ENCODE measurements at places on chromosomes 13 and 19.
A peak's percentile ranks its signal among the peaks of the same experiment; 100 is the strongest.

- no peak for DNase-seq
These were observed 548.5 kb upstream of the SLC10A2 start for GRCh38 chr13:103614761-103615160.

DNA sequence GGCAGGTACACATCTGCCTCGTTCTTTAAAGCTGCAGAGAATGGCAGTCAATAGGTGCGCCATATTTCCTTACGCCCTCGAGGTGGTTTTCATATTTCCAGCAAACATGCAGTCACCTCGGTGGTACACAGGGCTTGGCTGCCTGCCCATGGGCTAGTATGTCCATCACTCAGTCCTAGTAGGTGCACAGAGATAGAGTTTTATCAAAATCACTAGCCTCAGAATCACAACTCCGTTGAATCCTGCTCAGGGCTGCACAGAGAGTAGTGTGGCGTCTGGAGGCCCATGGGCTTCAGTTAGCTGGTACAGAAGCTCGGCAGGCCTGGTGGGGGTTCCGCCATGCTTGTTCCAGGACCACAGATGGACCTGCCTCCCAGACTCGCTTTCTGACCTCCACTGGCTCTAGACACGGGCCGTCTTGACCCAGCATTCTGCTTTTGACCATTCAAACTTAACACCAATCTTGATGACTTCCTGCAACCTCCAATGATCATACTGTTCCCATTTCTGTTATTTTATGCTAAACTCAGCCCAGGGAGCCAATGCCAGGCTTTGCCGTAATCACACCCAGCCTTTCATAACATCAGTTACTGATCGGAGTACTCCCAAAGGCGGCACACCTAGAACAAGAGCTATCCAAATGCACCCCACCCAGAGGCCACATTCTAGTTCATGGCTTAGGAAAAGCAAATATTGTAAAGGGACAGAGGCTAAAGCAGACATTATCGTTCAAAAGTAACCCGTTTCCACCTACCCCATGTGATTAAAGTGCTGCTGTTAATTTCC is 120.4 kb downstream of the RAB20 start:
- DNase-seq, result no peak

DNA sequence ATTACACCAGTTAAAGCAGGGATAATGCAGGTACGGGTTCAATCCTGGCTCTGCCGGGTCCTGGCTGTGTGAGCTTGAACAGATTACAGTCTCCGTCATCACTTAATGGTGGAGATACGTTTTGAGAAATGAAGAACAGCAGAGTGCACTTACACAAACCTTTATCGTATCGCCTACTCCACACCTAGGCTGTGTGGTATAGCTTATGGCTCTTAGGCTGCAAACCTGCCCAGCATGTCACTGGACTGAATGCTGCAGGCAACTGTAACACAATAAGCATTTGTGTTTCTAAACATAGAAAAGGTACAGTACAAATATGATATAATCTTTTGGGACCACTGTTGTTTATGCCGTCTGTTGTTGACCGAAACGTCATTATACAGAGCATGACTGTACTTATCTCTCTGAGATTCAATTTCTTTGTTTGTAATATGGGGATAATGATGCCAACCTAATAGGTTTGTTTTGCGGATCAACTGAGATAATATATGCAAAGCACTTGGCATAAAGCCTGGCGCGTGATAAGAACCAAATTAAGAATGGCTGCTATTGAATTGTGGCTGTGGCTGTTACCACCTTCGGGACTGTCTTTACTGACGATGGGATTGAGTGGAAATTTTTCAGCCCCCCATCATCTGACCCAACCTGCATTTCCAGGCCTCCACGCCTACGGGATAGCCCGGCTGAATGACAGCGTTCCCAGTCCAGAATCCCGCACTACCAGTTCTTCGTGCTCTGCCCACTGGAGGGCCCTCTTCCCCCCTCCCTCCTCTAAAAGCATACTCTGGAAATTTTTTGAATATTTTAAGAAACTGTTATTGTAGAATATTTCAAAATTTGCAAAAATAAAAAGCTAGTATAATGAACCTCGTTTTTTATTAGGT is 11.2 kb downstream of the KRTDAP start:
- no peak for DNase-seq

DNA sequence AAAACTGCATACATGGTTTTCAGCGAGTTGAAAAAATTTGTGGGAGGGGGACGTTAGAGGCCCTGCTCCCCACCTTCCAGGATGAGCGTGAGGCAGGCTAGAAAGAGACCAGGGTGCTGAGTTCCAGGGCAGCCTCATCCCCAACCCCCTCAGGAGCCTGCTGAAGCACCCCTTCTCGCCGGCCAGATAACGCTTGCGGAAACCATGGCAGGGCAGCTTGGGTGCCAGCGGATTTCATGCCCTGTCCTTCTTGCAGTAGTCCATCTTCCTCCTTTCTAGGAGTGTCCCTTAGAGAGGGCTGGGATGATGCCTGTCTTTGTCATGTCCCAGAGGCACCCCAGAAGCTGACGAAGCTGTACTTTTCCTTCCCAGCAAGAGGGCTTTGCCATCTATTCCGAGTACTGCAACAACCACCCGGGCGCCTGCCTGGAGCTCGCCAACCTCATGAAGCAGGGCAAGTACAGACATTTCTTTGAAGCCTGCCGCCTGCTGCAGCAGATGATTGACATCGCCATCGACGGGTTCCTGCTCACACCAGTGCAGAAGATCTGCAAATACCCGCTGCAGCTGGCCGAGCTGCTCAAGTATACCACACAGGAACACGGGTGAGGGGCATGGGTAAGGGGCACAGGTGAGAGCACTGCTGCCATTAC is 19.0 kb upstream of the C1QTNF9 start:
- no peak for DNase-seq

DNA sequence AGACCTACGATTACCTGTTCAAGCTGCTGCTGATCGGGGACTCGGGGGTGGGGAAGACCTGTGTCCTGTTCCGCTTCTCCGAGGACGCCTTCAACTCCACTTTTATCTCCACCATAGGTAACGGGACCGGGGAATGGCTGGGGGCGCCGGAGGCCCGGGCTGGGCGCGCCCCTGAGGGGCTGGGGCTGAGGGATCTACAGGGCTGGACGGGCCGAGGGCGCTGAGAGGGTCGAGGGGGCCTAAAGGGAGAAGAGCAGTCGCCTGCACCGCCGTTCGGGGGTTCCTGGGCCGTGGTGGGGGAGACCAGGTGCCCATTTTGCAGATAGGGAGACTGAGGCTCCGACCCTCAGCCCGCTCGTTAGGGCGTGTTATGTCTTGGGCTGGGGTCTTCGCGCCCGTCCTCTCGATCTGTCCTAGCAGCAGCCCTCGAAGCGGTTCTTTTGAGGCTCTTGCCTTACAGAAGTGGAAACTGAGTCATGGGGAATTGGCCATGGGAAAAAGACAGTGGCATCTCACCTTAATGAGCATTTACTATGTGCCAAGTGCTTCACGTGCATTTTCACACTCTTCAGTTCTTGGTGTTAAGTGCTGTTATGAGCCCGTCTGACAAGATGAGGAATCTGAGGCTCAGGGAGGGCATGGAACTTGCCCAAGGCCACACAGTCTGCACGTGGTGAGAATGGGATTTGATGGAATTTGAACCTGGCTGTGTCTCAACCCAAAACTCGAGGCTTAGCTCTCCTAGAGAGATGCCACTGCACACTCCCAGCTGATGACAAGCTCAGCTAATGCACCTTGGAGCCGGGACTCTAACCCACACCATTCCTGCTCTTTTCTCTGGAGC is 442 bp downstream of the RAB8A start:
- DNase-seq, result no peak

DNA sequence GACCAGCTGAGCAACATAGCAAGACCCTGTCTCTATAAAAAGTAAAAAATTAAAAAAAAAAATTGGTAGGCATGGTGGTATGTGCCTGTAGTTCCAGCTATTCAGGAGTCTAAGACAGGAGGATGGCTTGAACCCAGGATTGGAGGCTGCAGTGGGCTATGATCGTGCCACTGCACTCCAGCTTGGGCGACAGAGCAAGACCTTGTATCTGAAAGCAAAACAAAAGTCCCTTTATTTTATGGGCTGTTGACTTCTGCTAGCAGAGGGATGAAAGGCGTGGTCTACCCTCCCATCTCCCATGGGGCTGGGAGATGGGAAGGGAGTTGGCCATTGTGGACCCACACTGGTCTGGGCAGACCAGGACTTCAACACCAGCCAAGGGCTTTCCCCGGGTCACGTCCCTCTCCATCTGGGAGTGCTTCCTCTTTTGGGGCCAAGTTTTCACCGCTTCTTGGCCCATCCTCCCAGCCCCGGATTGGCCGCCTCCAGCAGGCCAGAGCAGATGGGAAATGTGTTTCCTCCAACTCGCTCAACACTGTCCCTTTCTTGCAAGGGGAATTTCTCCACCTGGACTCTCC is 2.2 kb upstream of the TNFSF9 start:
- DNase-seq, result no peak

DNA sequence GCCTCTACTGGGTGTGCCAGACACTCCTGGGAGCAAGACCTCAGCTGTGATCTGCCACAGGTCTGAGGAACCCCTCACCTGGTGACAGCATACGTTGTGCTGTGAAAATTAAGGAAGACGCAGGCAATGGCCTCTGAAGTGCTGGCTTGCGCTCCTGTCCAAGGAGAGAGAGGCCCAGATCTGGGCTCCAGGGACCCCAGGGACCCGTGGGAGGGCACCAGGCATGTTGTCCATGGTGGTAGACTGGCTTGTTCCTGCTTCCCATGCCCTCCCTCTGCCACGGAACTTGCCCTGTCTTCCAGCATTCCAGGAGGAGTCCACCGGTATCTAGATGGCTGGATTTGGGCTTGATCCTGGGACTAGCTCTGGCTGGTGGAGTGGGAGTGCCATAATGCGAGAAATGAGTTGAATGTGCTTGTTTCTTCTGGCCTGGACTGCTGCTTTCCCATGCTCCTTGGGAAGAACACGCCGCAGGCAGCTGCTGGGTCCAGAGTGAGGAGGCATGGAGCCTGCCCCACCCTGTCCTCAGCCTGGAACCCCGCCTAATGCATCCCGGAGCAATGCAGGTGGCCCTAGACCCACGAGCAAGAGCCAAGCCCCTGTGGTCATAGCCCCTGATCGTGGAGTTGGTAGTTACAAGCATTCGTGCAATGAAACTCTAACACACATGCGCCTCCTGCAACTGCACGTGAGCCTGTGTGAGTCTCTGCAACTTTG is 190.2 kb downstream of the TEX29 start:
- no peak for DNase-seq

GRCh38 chr19:13122275-13122878 is 4.3 kb downstream of the NACC1 start:
- DNase-seq, result peak; percentile 46

GRCh38 chr19:3186160-3186688 is 494 bp downstream of the NCLN start:
- DNase-seq, result no peak

GRCh38 chr13:27455331-27455855 is 5.0 kb upstream of the MTIF3 start:
- peak; percentile 52 for DNase-seq

DNA sequence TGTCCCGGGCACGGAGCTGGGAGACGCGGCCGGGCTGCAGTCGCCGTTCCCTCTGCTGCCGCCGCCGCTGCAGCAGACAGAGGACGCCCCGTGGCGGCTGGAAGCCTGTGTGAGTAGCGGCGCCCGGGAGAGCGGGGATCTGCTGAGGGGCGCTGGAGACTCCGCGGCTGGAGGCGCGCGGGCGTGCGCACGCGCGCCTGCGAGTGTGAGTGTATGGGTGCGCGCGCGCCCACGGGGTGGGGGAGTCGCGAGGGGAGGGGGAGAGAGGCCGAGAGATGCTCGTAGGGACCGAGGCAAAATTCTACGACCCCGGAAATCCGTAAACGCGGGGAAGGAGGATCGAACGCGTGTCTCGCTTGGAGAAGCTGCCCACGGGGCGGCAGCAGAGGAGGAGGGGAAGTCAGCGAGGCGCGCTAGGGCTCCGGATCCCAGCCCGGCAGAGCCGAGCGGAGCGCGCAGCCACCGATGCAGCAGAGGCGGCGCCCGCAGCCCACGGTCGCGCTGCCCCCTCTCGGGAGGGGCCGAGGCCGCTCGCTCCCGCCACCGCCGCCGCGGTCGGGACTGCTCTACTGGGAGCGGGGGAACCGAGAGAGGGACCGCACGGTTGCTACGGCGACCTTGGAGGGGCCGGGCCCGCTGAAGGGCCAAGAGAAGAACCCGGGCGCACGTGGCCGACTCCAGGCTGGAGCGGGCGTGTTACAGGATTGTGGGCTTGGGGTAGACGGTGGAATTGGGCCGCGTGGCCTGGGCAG is at the start of gene ENOX1:
Gene ENOX1 (minus strand): TSS at position 207 of the 752 bp plus-strand sequence.
- peak; percentile 44 for DNase-seq

DNA sequence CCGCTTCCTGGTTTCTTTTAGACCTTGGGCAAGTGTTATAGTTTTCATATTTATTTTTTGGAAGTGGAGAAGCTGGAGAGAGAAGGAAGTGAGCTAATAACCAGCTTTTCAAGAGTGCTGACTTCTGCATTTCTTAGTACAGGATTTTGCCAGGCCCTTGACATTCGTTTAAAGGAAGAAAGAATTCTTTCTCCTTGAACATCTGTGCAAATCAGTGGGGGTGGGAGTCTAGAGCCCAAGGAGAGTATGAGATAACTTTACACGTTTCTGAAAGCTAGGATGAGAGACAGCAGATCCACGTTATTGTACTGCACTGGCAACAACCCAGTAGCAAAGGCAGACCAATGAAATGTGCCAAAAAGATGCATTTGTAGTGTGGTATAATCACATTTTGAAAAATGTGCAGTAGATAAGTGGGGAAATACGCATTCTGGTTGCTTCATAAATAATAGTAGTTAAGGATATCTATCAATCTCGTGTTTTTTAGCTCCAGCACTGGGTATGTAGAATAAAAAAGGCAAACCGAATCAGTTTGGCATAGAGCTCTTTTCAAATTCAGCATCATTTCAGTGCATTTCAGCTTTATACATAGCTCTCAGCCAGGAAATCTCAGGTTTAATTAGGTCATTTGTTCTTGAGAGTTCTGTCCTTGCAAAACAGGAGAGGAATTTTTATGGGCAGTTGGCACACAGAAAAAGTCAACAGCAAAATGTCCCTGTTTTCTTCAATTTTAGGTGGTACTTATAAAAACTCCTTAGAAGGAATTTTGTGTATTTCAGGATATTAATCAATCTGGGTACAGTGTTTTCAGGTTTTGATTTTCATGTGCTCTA is 4.3 kb downstream of the RNF113B start:
- no peak for DNase-seq

DNA sequence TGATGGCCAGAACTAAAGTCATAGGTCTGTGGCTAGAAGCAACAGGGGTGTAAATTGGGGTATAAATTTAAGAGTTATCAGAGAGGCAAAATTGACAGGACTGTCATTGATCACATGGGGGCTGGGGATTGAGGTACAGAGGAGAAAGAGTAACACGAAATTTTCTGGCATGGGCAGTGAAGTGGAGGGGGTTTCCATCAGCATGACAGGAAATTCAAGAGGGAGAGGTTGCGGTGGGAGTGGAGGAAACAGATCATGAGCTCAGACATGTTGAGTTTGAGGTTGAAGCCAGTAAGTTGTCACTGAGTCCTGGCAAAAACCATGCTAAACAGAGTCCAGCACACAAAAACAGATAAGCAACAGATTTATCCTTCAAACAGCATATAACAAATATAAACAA is 192.1 kb upstream of the TSC22D1 start:
- DNase-seq, result peak; percentile 39
